AG09319 (cell line): ENCODE measurements at places on chromosomes 13 and 19.

GRCh38 chr19:1411255-1412191 is 4.1 kb downstream of the DAZAP1 start:
- DNase-seq: no peak

DNA sequence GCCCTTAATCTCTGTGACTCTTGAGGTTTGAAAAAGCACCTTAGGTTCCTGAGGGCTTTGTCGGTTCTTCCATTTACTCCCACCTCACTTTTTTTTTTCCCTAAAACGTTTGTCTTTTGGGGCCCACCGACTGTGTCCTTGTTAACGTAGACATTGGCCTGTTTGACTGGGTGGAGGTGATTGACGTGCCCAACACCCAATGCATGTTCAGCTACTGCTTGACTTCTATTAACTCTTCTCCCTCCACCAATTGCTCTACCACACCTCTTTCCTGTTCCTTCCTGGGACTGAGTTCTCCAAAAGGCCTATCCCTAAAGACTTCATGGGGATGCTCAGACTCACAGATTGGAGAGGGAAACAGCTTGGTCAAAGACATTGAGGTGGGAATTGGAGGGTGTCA is 17.3 kb downstream of the CKM start:
- no peak for DNase-seq

GRCh38 chr13:74920920-74921319 is 561.0 kb downstream of the TBC1D4 start:
- no peak for DNase-seq

DNA sequence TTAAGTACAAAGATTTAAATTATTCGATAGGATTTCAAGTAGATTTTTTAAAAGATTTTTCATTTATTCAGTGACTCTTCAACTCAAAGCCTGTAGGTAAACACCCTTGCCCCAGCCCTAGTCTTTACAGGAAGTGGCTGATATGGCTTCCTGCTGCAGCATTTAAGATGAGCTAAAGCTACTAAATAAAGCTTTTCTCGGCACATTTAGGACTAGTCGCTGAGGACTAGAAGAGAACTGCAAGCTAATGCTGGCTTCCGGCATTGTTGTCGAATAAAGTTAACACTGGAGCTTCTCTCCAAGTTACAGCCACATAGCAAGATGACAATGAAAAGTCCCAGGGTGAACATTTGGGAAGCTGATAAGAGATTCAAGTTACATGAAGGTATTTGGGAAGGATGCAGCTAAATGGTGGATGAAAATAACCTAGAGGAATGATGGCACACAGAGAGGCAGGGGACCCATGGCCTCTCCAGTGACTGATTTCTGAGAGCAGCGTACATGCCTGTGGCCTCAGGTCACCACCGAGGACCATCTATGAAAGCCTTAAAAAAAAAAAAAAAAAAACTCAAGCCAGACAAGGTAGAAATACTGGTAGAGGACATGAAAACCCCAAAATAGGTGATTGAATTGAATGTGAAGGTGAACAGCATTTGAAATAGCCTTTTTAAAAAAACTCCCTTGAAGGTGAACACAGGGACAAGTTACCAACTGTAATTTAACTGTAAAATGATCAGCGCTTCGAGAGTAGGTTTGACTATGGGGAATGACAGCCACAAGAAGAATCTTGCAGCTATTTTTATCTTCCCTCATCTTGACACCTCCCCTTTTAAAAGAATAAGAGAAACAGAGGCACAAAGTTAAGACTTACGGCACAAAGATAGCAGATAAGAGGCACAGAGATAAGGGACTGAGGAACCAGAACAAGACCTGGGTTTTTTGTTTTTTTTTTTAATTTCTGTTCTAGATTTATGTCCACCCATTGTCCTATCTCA is 155.4 kb downstream of the DCT start:
- no peak for DNase-seq

DNA sequence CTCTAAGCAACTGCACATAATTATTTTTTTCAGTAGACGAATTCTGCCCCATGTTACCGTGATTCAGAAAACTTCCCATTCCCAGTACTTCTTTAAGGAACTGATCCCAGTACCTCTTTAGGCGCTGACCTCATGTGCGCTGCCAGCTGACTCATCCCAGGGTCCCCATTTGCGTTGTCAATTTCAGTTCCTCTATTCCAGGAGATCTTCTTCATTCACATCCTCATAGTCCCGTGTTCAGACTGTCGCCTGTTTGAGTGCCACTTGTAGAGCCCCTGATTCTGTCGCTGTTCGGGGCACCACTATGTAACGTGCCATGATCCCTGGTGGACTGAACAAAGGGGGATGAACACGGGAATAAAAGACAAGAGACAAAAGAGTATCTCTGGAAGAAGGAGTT is 16.4 kb downstream of the FPR3 start:
- no peak for DNase-seq

- DNase-seq: no peak
These were observed 1163.0 kb downstream of the DIAPH3 start for GRCh38 chr13:59000770-59001169.

DNA sequence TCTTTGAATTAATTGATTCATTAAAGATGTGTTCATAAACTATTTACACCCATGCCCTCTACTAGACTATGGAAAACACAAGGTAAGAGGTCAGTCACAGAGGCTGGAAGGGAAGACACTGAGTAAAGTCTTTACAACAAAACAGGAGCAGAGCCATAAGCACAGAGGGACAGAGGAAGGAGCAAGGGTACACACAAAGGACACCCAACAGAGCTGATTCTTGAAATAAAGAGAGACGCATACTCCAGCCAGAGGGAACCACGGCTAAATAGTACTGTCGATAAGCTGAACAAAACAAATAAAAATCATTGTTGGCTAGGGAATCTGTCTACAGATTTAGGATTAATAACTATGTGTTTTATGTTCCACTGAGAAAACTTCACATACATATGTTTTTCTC is 289.2 kb downstream of the EFNB2 start:
- no peak for DNase-seq
